Chondrocyte (in vitro differentiated cells): ENCODE measurements at places on chromosomes 2 and 18. TPM values are rescaled to one million over a fixed set of nuclear protein-coding genes. Genes with fewer than 3 reads are reported as not detected.

Gene MC5R
- not detected in 3 replicates for total RNA-seq

DNA sequence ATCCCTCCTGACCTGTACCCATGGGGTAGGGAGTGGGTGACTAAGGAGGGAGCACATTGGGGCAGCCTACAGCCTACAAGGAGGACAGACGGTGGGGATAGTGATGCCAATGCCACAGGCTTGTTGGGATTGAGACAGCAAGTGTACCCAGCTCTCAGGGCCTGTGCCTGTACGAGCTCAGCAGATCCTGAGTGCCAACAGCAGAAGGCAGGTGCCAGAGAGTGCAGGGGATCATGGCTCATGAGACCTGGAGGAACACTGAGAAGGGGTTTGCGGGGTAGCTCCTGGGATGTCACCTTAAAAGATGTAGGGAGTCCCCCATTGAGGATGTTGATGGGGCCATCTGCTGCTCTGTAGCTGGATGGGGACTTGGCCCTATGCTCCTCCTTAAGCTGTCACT lies 10.3 kb upstream of the SNED1 start:
- no peak overlapping the region for H3K4me3 ChIP-seq
- peaks cover 11% of the 10 kb centered on the region for H3K27me3 ChIP-seq
- H3K4me1 ChIP-seq: peaks cover 24% of the 10 kb centered on the region
- no peak for DNase-seq
- H3K27ac ChIP-seq: peak overlapping the region; percentile 41

GRCh38 chr2:37582481-37583220 lies 88.8 kb downstream of the CDC42EP3 start:
- peak overlapping the region; percentile 93 for H3K27ac ChIP-seq
- H3K4me3 ChIP-seq: no peak overlapping the region
- H3K27me3 ChIP-seq: no peaks in the 10 kb centered on the region

Gene NTSR2
- not detected in 3 replicates for total RNA-seq

GRCh38 chr2:129768036-129768386 lies 211.5 kb upstream of the RAB6C start:
- peaks cover 27% of the 10 kb centered on the region for H3K27me3 ChIP-seq
- no peak for DNase-seq
- H3K4me3 ChIP-seq: no peak overlapping the region

Gene UGT1A6
- total RNA-seq: 0.17 TPM in 1 of 3 replicates, not detected in the others

Gene IKZF2
- total RNA-seq: 8.6 to 18.1 TPM (median 9.2 TPM) in 3 replicates

- H3K27me3 ChIP-seq: no peaks in the 10 kb centered on the region
- no peak for DNase-seq
- no peak overlapping the region for H3K27ac ChIP-seq
Measured at GRCh38 chr2:233433029-233433428, 78.7 kb downstream of the DGKD start.

Gene HOXD8
- not detected in 3 replicates for total RNA-seq

DNA sequence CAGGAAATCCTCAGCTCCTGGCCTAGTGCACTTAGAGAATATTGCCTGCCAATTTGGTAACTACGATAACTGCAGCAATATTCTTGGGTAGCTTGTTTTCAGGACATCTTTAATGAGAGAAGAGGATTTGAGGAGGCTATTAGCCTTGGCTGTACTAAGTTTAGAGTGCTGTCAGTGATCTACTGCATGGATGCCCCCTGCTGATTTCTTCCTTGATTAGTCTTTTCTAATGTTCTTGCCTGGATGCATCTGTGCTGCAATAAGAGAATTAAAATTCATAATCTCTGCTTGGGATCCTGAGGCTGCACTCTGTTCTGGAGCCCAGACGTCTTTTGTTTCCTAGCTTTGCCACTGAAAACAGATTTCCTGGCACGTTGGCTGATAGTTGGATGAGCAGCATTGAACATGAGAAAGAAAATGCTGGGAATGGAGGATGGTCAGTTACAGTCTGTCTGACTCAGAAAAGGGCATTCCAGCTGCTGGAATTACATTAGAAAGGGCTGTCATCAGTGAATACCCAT lies 115.4 kb downstream of the CCDC85A start:
- no peak overlapping the region for H3K27ac ChIP-seq
- H3K27me3 ChIP-seq: peaks cover 4% of the 10 kb centered on the region
- DNase-seq: no peak
- peaks cover 3% of the 10 kb centered on the region for H3K4me1 ChIP-seq

- no peaks in the 10 kb centered on the region for H3K36me3 ChIP-seq
- no peak for DNase-seq
- H3K4me1 ChIP-seq: no peaks in the 10 kb centered on the region
Measured at GRCh38 chr2:133608291-133608690, 40.0 kb upstream of the NCKAP5 start.

DNA sequence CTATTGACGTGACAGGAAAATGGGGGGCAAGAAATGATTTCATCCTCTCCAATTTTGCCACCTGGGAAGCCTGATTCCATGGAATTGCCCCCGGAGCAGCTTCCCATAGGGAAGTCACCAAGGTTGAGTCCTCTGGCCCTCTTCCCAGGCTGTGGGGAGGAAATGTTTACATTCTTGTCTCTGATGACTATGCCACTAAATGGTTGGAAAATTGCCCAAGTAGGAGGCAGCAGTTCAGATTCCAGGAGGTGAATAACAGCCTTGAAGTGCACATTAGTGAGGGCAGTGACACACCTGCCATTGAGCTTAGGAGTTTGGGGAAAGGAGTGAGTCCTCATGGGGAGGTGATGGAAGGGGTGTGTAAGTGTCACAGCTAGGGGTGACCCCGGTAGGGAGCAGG lies 449.2 kb upstream of the DCC start:
- no peaks in the 10 kb centered on the region for H3K36me3 ChIP-seq
- no peaks in the 10 kb centered on the region for H3K27me3 ChIP-seq
- H3K4me3 ChIP-seq: no peak overlapping the region
- DNase-seq: no peak
- H3K4me1 ChIP-seq: no peaks in the 10 kb centered on the region

- DNase-seq: no peak
- H3K27ac ChIP-seq: no peak overlapping the region
- H3K36me3 ChIP-seq: peaks cover 3% of the 10 kb centered on the region
- peaks cover 2% of the 10 kb centered on the region for H3K27me3 ChIP-seq
Measured at GRCh38 chr2:31312898-31313297, 78.9 kb downstream of the EHD3 start.

DNA sequence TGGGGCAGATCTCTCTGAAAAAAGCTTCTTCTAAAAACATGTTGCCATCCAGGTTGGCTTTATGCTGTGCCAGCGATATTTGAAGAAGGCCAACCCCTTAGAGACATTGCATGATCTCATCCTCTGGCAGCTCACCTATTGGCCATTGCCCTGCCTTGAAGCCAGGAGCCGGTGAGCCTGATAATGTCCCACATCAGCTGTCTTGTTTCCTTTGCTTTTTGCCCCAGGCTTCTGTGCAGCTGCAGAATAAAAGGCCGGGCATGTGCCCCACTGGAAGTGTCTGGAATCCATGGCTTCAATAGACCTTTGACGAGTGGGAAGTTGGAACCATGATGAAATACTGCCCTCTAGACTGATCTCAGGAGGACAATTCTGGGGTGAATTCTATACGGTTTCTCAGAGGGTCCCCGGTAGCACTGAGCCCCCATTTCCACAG lies 523.5 kb upstream of the ZEB2 start:
- no peak for DNase-seq
- H3K4me3 ChIP-seq: no peak overlapping the region
- H3K36me3 ChIP-seq: no peaks in the 10 kb centered on the region
- H3K27me3 ChIP-seq: no peaks in the 10 kb centered on the region
